Hair follicular keratinocyte (primary cell): ENCODE measurements at places on chromosomes 5 and 9. TPM values are rescaled to one million over a fixed set of nuclear protein-coding genes. Genes with fewer than 3 reads are reported as not detected.

Gene TLX3
- total RNA-seq = 0.23 TPM in 1 of 2 replicates, not detected in the other

Gene GM2A
- total RNA-seq = 119 and 160 TPM in 2 replicates

Gene CDC20B
- not detected in 2 replicates for total RNA-seq

Gene RLN1
- 0.42 TPM in 1 of 2 replicates, not detected in the other for total RNA-seq

Gene ARID3C
- 0.31 TPM in 1 of 2 replicates, not detected in the other for total RNA-seq

Gene ENTPD2
- total RNA-seq = 0.11 and 0.39 TPM in 2 replicates

Gene LEAP2
- total RNA-seq = 0.16 and 1.8 TPM in 2 replicates

Gene LCN6
- total RNA-seq = not detected in 2 replicates

Gene EXOSC3
- total RNA-seq = 41.3 and 58.1 TPM in 2 replicates

Gene PRSS3
- 25.7 and 40.3 TPM in 2 replicates for total RNA-seq

Gene LYSMD3
- total RNA-seq = 9.6 and 10.4 TPM in 2 replicates

Gene SLC34A1
- not detected in 2 replicates for total RNA-seq

Gene HK3
- total RNA-seq = not detected in 2 replicates

Gene KCNV2
- total RNA-seq = not detected in 2 replicates

Gene CD180
- total RNA-seq = not detected in 2 replicates

Gene TMEM171
- total RNA-seq = 1.6 and 4.2 TPM in 2 replicates

Gene PLAC8L1
- 0.23 TPM in 1 of 2 replicates, not detected in the other for total RNA-seq

Gene RNF208
- 0.23 TPM in 1 of 2 replicates, not detected in the other for total RNA-seq

Gene SLC44A1
- 19.5 and 22.8 TPM in 2 replicates for total RNA-seq

Gene SLC46A2
- not detected in 2 replicates for total RNA-seq

Gene CATSPER3
- not detected in 2 replicates for total RNA-seq

Gene CARTPT
- total RNA-seq = not detected in 2 replicates

Gene IFNA21
- not detected in 2 replicates for total RNA-seq

Gene MCTP1
- 6.8 and 8.5 TPM in 2 replicates for total RNA-seq

Gene S100Z
- total RNA-seq = not detected in 2 replicates
